ENCODE measurements at places on chromosomes 2 and 18.

DNA sequence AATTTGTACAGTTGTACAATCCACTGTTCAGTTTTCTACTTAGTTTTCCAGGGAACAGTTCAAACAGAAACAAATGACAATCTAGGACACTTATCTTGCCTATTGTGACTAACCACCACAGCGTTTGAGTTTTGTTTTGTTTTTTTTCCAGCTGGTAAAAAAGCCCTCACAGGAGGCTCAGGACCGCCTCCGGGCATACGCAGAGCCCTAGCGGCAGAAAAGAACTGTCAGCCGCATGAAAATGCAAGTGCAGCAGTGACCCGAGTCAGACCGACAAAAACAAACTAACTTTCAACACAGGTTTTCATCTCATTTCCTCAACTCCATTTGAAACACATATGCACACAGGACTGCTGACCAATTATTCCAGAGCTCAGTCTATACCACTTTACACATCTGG is 68.6 kb downstream of the STEAP3 start:
- DNase-seq, result no peak

DNA sequence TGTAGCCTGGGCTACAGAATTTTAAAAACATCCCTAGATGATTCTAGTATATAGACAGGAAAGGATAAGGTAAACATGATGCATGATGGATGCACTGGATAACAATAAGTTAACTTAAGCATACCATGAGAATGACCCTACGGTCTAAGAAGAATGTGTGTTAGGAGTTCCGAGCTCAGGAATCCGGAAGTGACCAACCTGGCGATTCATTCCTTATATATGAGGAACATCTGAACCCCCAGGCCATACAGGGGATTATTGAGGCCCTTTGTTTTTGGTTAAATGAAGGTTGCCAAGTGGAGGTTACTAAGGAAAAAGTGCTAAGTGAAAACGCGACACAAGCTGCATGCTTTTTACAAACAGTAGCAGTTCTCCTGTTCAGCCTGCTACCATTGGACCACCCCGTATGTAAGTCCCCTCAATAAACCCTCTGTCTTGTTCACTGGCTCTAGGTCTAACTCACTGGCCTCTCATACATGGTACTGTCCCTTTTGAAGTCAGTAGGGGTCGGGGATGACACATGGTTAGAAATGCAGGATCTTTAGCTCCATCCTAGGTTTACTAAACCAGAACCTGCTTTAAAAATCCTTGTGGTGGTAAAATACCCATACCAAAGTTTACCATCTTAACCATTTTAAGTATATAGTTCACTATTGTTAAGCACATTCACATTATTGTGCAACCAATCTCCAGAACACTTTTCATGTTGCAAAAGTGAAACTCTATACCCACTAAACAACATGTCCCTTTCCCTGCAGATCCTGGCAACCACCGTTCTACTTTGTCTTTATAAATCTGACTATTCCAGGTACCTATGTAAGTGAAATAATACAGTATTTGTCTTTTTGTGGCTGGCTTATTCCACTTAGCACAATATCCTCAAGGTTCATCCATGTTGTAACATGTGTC is 111.0 kb upstream of the MAP4K3 start:
- no peak for DNase-seq

GRCh38 chr2:55776479-55776878 is 82.8 kb upstream of the PNPT1 start:
- DNase-seq, result no peak

GRCh38 chr2:218428846-218429558 is 10.1 kb downstream of the VIL1 start:
- DNase-seq, result no peak

DNA sequence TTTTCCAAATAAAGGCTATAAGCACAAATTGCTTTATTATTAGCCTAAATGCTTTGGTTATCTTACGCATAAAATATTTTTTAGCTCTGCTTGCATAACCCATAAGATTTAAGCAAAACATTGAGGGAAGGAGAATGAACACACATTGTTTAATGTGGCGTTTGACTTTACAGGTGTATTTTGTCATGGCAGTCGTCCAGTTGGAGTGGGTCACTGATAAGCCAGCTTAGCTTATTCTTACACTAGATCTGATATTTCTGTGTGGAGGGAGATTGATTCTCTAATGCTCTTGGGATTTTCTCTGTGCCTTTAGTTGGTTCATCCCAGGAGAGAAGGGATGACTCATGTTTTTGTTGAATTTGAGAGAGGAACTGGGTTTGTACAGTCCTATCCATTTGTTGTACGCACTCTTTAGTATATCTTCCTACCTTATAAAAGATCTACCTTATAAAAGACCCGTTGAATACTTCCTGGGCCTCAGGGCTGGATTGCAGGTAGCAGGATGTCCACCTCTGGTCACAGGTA is 47.5 kb upstream of the ACYP2 start:
- DNase-seq, result no peak

DNA sequence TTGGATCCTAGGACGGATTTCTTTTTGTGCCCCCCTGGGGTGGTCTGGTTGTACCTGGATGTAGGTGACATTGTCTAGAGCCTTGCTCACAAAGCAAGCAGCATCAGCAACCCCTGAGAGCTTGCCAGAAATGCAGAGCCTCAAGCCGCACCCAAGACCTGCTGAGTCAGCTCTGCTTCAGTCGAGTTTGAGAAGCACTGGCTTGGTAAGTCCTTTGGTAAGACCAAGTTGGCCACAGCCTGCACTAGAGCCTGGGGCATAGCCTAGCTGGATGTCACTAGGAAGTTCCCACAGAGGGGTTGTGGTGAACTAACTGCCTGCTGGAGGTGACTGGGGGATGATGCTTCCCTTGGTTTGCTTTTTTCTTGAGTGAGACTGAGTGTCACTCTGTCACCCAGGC is 6.2 kb downstream of the ABCG5 start:
- no peak for DNase-seq

GRCh38 chr2:180707884-180708205 is 272.6 kb upstream of the UBE2E3 start:
- DNase-seq, result no peak

DNA sequence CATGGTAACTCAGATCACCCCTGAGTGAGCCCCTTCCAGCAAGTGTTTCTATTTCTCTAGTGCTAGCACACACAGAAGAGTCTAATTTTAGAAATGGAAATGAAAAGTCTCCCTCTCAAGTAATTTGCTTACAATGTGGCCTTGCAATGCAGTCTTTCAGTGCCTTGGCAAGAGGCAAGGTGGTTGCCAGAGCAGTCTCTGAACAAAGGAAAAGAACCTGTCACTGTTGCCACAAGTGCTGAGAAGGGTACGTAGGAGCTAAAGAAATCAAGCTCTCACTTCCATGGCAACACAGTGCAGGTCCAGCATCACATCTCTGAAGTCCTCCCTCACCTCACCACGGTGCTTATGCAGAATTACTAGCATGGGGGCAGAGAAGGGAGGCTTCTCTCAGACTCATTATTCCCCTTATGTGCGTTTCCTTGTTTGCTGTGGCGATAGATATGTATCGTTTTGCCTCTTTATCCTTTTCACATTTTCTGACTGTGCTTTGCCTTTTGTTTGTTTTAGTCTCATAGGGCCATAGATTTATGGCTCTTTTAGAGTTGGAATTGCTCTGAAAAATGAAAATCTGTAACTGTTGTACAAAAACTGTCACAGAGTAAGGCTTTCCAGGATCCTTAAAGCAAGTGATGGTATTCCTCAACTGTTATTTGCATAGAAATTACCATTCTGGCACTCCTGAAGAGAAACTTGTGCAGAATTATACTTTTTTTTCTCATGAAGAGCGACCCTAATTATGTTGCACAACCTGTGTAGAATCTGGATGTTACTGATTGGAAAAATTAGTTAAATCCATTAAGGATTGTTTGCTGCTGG is 164.8 kb downstream of the CCDC85A start:
- DNase-seq, result no peak

GRCh38 chr18:49050452-49050851 is 99.7 kb upstream of the SMAD7 start:
- DNase-seq, result no peak

Data from esophagus squamous epithelium (tissue), 5 donors.